ENCODE measurements at places on chromosomes 1 and 21. TPM values are rescaled to one million over a fixed set of nuclear protein-coding genes. Genes with fewer than 3 reads are reported as not detected.

Gene CAPN9
- total RNA-seq: not detected

GRCh38 chr1:4128616-4129015, 228.5 kb upstream of the C1orf174 start:
- no peak for DNase-seq

- no peak for DNase-seq
Measured at GRCh38 chr21:44723177-44724131, 12.1 kb upstream of the TSPEAR start.

- DNase-seq: peak; percentile 81
Measured at GRCh38 chr21:45281411-45282282, 6.0 kb downstream of the POFUT2 start.

DNA sequence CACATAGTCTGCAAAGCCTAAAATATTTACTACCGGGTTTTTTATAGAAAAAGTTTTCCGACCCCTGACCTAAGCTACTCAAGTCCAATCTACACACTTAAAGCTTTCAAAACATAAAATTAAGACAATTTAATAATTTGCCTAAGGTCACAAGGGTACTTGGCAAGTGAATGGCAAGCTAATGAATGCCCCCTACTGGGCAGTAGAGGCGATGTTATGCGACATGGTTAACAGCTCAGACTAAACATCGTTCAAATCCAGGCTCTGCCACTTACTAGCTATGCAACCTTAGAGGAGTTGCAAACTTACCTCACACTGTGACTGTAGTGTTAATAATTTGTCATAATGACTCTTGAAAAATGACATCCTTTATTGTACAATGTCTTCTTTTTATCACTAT, 317.2 kb upstream of the NFIA start:
- peak; percentile 28 for DNase-seq

Gene PCBP3
- total RNA-seq: 72.7 TPM

Gene TMEM81
- total RNA-seq: 9.3 TPM

DNA sequence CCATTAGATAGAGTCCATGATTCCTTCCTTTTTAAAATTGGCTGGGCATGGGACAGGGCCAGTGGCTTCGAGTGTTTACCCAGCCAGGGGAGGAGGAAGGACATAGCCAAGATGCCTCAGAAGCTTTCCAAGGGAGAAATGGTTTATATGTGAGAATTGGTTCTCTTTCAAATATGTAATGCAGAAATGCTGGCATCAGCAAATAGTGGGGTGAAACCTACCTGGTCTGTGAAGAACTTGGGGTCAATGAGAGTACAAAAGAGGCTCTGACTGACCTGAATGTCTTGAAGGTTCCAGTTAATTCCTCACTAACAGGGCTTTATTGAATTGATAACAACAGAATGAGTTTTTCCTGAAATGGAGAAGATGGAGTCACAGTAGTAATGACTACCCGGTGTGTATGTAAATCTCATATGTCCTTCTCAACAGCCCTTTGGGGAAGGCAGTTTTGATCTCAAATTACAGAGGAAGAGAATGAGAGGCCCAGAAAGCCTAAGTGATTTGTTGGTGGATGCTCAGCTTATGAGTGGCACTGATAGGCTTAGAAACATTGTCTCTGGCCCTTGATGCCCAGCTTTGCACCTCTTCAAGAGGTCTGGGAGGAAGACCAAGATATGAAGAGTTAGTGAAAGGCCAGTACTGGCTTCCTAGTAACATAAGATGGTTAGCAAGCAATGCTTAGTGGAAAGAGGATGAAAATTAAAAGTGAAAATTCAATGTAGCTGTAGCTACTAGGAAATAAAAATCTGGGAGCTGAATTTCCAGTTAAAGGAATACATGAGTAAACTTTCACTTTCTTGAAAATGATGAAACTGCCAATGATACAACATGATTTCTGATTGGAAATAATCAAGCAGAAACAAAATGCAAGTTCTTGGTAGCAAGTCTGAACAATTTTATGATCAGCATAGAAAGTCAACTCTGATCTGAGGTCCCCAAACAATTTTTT, 2.7 kb downstream of the ATF3 start:
- DNase-seq: no peak

GRCh38 chr1:160053548-160054365, 16.2 kb downstream of the KCNJ10 start:
- DNase-seq: no peak

DNA sequence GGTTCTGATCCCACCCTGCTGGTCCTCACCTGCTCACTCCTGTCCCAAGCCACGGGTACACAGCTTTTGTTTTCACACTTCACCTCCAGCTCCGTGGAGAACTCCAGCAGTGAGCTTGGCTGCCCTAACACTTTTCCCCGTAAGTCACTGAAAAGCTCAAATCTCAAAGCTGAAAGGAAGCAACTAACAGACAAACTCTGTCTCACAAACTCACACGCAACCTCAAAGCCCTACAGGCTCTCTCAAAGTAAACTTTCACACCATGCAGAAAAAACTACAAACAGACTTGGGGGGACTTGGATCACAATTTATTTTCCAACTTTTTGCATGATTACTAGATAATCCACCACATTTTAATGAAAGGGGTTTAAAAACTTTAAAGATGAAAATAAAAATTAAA, 88.3 kb downstream of the AK5 start:
- no peak for DNase-seq

- DNase-seq: no peak
Measured at GRCh38 chr1:84969489-84970250, 27.2 kb downstream of the MCOLN2 start.

Gene CRB1
- total RNA-seq: 7.3 TPM

GRCh38 chr21:37207441-37208009, 59.6 kb downstream of the VPS26C start:
- no peak for DNase-seq

GRCh38 chr1:192170196-192170984, 12.1 kb downstream of the RGS18 start:
- DNase-seq: no peak

Gene C4BPA
- not detected for total RNA-seq

Gene CAMK2N1
- total RNA-seq: 120 TPM

DNA sequence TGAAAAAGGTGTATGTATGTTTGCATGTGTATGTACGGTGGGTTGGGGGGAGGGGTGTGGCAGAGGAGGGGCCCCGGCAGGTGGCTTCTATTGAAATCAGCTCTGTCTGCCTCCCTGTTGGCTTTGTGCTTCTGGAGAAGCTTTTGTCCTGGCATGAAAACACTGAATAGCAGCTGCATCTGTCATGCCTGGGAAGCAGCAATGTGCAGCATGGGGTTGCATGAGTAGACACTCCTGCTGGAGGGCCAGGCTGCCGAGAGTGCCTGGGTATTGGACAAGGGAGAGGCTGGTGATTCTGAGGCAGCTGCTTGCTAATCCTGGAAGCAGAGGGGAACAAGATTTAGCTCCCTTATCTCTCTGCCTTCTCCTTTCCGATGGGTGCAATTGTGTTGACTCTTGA, 20.5 kb downstream of the MAPKAPK2 start:
- DNase-seq: peak; percentile 57

- DNase-seq: no peak
Measured at GRCh38 chr1:103247517-103247916, 139.2 kb upstream of the COL11A1 start.

Gene CSF1
- total RNA-seq: 0.59 TPM

Measured in glutamatergic neuron (in vitro differentiated cells).